ENCODE measurements at places on chromosomes 2 and 18.

GRCh38 chr2:161426922-161427663 is 11.0 kb downstream of the TBR1 start:
- no peak for DNase-seq

DNA sequence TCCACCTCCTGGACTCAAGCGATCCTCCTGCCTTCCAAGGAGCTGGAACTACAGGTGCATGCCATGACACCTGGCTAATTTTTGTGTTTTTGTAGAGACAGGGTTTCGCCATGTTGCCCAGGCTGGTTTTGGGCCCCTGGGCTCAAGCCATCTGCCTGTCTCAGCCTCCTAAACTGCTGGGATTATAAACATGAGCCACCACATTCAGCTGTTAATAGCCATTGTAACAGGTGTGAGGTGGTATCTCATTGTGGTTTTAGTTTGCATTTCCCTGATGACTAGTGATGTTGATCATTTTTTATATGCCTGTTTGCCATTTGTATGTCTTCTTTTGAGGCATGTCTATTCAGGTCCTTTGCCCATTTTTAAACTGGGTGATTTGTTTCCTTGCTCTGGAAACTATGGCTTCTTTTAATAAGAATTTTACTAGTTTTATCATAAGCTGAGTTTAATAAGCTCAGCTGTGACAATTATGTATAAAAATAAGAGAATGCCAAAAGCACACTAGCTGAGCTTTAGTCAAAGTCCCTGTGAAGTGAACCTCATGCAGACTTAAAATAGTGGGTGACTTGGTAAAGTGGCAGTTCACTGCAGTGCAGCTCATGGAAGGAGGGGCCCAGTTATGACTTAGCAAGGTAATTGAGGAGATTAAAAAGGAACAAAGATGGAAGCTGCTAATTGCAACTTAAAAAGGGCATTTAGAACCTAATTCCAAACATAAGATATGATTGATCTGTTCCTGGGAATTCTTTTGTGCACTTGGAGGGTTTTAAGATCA is 465.1 kb downstream of the TGIF1 start:
- no peak for DNase-seq

GRCh38 chr2:55119711-55120487 is 69.6 kb upstream of the RTN4 start:
- DNase-seq = no peak

DNA sequence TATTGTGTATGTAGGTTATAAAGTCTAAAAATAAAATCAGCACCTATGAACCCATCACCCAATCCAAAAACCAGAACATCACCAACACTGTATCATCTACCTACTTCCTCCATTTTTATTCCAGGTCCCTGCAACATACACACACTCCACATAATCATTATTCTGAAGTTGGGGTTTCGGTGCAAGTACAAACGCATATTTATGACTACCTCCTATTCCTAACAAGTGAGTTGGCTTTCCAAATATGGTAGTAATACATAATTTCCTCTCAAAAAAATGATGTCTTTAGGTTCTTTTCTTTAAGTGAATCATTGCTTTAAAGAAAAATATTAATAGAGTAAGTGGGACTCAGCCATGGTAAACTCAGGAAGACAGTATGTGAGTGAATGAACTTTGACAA is 3.3 kb downstream of the ACVR1 start:
- no peak for DNase-seq

- DNase-seq = no peak
Measured at GRCh38 chr2:161178756-161179155, 18.5 kb downstream of the TANK start.

DNA sequence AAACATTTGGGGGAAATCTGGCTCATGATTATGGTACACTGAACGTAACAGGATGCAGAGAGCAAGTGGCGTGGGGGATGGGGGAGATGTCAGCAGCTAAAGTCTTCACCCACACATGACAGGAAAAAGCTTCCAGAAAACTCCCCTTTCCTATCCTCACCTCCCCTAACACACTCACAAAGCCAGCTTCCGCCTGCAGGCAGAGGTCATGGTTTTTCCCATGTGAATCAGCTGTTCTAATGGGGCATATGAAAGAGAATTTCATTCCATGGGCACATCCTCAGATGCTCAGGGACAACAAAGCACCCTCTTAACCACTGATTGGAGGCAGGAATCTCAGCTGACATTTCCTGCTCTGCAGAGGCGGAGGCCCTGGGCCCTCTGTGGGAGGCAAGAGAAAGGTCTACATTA is 129.1 kb downstream of the TSN start:
- DNase-seq = no peak

DNA sequence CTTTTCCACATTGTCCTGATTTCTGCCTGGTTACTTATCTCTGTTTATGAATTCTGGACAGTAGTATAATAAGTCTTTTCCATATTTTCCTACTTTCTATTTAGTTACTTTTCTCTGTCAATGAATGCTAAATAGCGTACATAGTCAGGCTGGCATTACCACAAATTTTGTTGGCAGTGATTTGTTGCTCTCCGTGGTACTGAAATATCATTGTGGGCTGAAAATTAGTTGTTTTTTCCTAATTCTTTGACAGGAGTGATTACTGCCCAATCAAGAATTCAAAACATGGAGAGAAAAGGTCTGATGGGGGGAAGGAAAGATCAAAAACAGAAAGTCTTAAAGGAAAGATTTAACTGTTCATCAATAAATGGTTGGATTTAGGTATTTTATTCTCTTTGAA is 7.7 kb upstream of the GALNT13 start:
- no peak for DNase-seq

DNA sequence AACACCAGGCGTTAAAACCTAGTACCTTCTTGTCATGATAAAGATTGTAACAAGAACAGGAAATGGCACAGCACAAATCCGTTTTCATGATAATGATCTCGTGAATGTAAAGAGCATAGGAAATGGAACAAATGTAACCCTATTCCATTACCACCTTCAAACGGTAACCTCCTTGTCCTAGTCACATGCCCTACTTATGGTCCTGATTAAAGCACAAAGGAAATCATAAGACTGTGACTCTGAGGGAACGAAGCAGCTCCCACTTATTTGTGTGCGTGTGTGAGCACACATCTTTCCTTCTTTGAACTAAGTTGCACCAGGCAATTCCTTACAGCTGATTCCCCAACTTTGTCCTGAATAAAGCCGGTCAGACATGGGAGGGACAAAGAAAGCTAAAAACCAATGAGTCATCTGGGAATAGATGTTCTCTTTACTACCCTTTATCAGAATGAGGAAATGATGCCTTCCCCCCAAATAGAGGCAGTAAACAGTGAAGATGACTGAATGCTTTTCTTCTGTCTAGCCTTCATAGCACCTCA is 192.6 kb downstream of the IKZF2 start:
- no peak for DNase-seq

- no peak for DNase-seq
Measured at GRCh38 chr2:8107150-8107549, 574.7 kb upstream of the ID2 start.

GRCh38 chr18:55405893-55406406 is 182.0 kb downstream of the TCF4 start:
- DNase-seq = no peak

DNA sequence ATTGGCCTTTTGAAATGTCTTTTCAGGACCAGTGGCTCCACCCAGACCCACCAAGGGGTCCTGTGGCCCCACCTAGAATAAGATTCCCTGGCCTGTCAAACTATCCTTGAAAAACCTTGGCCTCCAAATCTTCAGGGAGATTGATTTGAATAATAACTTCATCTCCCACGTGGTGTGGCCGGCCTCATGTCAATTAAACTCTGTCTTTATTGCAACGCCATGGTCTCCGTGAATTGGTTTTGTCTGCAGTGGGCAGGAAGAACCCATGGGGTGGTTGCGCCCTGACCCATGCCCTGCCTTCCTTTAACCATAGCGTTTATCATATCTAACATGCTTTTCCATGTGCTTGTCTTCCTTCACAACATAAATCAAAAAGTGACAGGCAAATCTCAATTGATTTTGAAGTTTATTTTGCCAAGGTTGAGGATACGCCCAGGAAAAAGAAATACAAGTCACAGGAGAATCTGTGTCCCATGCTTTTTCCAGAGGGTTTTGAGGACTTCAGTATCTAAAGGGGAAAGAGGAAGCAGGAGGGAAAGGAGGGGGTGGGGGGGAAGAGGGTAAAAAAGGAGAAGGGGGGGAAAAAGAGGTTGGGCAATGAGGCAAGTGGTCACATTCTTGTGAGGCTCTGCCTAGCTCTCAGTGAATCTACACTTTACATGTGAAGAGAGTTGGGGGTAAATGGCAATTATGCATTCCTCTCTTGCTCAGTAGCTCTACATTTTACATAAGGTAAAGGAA is 66.5 kb upstream of the CABLES1 start:
- DNase-seq = no peak

- no peak for DNase-seq
Measured at GRCh38 chr2:171791361-171791760, 102.7 kb downstream of the SLC25A12 start.

GRCh38 chr2:238978497-238978896 is 130.6 kb downstream of the TWIST2 start:
- DNase-seq = no peak

- no peak for DNase-seq
Measured at GRCh38 chr2:139083121-139083520, 302.9 kb upstream of the NXPH2 start.

GRCh38 chr2:45293182-45293581 is 283.9 kb upstream of the SIX2 start:
- DNase-seq = no peak

DNA sequence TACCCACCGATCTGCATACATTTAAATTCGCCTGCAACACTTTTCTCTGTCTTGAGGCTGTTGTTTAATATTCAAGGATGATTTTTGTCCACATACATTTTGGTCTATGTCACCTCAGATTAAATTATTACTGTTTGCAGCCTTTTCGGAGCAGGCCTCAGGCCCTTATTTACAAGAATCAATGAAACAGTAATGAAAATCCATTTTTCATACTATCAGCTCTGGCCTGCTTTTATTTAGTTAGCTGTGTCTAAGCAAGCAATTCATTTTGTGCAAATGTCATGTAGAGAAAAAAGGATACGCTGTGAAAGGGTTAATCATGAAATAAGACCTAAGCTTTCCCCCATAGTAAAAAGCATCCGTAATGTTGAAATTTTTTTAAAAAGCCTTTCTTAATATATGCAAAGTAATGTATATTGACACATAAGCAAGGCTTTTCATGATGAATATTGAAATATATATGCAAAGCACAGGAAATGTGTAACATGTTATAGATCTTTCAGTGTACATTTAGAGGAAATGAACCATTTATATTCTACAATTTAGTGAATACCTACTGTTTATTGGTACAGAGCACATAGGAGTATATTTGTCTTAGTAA is 1135.3 kb upstream of the ZEB2 start:
- DNase-seq = no peak

DNA sequence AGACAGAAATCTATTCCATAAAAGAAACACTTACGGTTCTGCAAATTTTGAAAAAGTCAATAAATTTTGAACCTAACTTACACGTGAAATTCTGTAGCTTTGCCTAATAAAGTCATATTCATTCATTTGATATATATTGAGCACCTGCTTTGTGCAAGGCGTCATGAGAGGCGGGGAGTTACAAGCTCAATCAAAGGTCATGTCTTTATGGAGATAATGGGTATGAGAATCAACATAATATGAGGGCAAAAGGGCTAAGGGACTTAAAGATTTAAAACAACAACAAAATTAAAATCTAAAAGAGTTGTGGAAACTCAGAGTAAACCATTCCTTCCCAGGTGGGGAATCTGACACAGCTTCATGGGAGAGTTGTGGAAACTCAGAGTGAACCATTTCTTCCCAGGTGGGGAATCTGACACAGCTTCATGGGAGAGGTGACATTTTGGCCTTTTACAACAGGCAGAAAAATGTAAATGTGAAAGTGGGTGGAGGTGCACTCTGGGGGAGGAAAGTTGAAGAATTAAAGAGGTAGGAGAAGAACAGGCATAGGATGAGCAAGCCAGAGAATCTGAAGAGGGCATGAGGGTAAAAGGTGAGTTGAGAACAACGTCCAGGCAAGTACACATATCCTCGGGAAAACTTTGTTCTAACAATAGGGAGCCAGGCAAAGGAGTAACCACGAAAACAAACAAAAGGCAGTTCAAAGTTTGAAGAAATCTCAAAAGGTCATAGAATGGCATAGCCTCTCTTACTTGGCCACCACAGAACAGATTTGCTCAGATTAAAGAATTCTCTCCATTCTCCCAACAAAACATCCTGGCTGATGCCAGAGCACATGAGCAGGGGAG is 49.5 kb upstream of the CD226 start:
- no peak for DNase-seq

- DNase-seq = no peak
Measured at GRCh38 chr2:141468761-141469160, 662.1 kb downstream of the LRP1B start.

DNA sequence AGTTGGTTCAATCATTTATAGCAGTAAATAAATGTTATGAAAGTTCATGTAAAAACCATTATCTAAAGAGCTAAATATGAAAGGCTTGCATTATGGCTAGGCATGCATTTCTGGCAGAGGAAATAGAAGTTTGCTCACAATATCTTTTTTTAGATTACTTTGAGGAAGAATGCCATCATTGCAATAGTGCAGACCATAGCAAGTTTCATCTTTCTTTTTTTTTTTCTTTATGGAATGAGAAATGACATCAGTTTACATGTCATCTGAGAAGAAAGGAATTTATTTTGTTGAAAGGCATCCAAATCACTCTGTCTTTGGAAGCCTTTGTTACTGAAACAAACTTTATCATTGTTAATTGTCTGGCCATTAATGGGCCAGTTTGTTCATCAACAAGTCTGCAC is 74.5 kb upstream of the NCKAP5 start:
- DNase-seq = no peak

GRCh38 chr2:187453078-187453641 is 5.1 kb upstream of the CALCRL start:
- no peak for DNase-seq

GRCh38 chr2:170743530-170744239 is 26.5 kb upstream of the ERICH2 start:
- no peak for DNase-seq

DNA sequence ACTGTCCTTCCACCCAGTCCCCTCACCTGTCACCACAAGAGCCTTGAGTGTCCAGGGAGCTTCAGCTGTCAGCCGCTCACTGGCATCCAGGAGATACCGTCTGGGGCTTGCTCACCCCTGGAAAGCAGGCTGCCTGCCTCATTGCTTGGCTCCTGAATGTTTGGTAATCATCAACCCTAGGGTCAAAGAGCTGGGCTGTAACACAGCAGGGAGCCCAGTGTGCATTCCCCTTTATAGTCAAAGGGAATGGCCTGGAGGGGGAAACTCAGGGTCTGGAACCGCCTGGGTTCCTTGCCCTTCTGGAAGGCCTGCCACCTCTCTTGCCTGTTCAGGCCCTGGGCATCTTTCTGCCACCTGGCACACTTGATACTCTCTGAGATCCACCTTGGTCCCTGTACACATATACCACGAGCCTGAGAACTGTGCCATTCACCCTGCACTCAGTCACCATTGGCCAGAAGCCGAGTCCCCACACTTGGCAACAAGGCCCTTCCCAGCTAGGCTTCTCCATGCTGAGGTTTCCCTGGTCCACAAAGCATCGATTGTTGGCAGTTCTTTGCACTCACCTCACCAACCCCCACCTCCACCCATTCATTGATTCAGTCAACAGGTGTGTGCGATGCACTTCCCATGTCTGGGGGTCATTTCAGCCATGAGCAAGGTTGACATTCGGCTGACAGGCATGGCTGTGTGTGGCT is 35.0 kb downstream of the TPRKB start:
- DNase-seq = no peak

- no peak for DNase-seq
Measured at GRCh38 chr18:75121266-75121665, 87.7 kb downstream of the PTGR3 start.

- no peak for DNase-seq
Measured at GRCh38 chr18:74381621-74382295, 66.1 kb downstream of the C18orf63 start.

Measured in stimulated activated CD8-positive, alpha-beta memory T cell treated with anti-CD3 and anti-CD28 coated beads, Interleukin-7, amount 100 ng/mL, for 1 hour (primary cell).